ENCODE measurements at places on chromosomes 2 and 18. TPM values are rescaled to one million over a fixed set of nuclear protein-coding genes. Genes with fewer than 3 reads are reported as not detected.

MC2R gene
- not detected for total RNA-seq

DPP4 gene
- 3.0 TPM for total RNA-seq

PTH2R gene
- not detected for total RNA-seq

CAB39 gene
- 97.6 TPM for total RNA-seq

CELF4 gene
- not detected for total RNA-seq

SCTR gene
- not detected for total RNA-seq

SIX3 gene
- total RNA-seq: not detected

DNA sequence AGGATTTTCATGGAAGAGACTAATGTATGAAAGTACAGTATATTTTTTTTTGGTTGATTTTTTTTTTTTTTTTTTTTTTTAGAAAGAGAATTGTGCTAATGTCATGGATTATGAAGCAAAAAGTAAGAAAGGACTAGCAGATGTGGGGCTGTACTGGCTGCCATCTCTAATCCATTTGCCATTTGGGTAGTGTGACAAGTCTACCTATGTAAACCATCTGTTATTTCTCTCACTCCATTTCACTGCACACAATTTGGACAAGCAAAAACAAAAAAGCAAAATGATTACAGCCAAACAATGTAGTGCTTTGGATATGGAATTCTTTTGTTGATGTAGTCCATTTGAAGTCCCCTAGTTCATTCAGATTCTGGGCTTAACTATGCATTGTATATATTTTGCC, 1355.4 kb downstream of the LRP1B start:
- H3K27me3 ChIP-seq: no peaks in the 10 kb centered on the region
- no peaks in the 10 kb centered on the region for H3K36me3 ChIP-seq
- H3K4me3 ChIP-seq: no peak overlapping the region
- H3K27ac ChIP-seq: no peak overlapping the region
- no peak for DNase-seq

DNA sequence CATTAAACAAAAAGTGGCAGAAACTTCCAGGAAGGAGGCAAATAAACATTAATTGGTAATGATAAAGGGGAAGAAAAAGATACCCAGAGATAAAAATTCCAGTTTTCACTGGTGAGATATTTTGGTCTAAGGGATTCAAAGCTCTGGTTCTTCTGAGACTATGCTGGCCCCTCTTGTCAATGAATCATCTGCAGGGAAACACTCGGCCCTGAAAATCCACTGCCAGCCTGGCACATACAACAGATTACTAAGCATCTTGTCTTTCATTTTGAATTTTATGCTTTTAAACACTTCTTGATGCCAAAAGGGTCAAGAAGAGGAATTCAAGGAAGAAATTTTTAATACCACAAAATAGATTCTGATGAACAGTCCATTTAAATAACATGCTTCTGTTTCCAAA, 1603.8 kb upstream of the ZEB2 start:
- no peak for DNase-seq
- no peak overlapping the region for H3K27ac ChIP-seq
- H3K36me3 ChIP-seq: no peaks in the 10 kb centered on the region
- no peaks in the 10 kb centered on the region for H3K27me3 ChIP-seq
- H3K4me3 ChIP-seq: no peak overlapping the region

GRCh38 chr2:102977426-102978090, 215.7 kb downstream of the TMEM182 start:
- no peak overlapping the region for H3K4me3 ChIP-seq
- no peak overlapping the region for H3K27ac ChIP-seq
- no peaks in the 10 kb centered on the region for H3K4me1 ChIP-seq
- no peaks in the 10 kb centered on the region for H3K27me3 ChIP-seq
- no peak for DNase-seq

GRCh38 chr18:60372596-60372995, at the start of gene MC4R:
MC4R (minus strand) TSS chr18:60372775; CDS start chr18:60372349, 426 bp downstream.
- peak; percentile 3 for DNase-seq
- no peak within 1 kb of the TSS for H3K4me3 ChIP-seq
- no peaks in the 10 kb centered on the region for H3K27me3 ChIP-seq
- H3K36me3 ChIP-seq: no peaks in the 10 kb centered on the region
- no peaks in the 10 kb centered on the region for H3K4me1 ChIP-seq

GRCh38 chr2:232838406-232838874, 31.6 kb upstream of the SNORC start:
- no peak overlapping the region for H3K27ac ChIP-seq
- peaks cover 41% of the 10 kb centered on the region for H3K36me3 ChIP-seq
- no peak overlapping the region for H3K4me3 ChIP-seq
- DNase-seq: no peak
- H3K4me1 ChIP-seq: peaks cover 3% of the 10 kb centered on the region

GRCh38 chr2:40282428-40282827, 169.5 kb downstream of the SLC8A1 start:
- DNase-seq: no peak
- peaks cover 7% of the 10 kb centered on the region for H3K4me1 ChIP-seq
- H3K27me3 ChIP-seq: no peaks in the 10 kb centered on the region

- H3K36me3 ChIP-seq: no peaks in the 10 kb centered on the region
- no peak for DNase-seq
- no peaks in the 10 kb centered on the region for H3K4me1 ChIP-seq
Observed at GRCh38 chr2:22981785-22982184, 403.2 kb upstream of the KLHL29 start.

GRCh38 chr2:192828947-192829346, 634.2 kb upstream of the TMEFF2 start:
- H3K4me3 ChIP-seq: no peak overlapping the region
- H3K27me3 ChIP-seq: no peaks in the 10 kb centered on the region
- no peak for DNase-seq
- H3K27ac ChIP-seq: no peak overlapping the region
- no peaks in the 10 kb centered on the region for H3K36me3 ChIP-seq

GRCh38 chr2:103008586-103008985, 246.8 kb downstream of the TMEM182 start:
- H3K27me3 ChIP-seq: no peaks in the 10 kb centered on the region
- no peak overlapping the region for H3K27ac ChIP-seq
- DNase-seq: no peak
- H3K4me1 ChIP-seq: no peaks in the 10 kb centered on the region

- H3K27ac ChIP-seq: no peak overlapping the region
- no peak for DNase-seq
- H3K36me3 ChIP-seq: no peaks in the 10 kb centered on the region
Observed at GRCh38 chr18:38368886-38369285, 803.3 kb upstream of the CELF4 start.

DNA sequence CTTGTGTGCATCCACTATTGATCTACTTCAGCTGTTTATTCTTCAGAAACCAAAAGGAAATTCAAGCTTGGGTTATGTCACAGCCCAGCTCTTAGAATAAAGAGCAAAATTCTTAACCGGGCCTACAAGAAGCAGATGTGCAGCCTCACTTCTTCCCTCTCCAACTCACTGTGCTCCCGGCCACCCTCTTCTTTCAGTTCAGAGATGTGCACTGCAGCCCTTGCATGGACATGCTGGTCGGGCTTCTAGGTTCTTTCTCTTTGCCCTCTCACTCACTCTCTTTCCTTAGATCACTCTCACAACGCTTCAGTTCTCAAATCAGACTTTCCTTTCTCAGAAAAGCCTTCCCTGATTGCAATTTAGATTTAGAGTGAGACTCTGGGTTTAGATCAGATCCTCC, 104.1 kb downstream of the CHN1 start:
- H3K27me3 ChIP-seq: no peaks in the 10 kb centered on the region
- H3K4me3 ChIP-seq: no peak overlapping the region
- H3K27ac ChIP-seq: no peak overlapping the region
- H3K4me1 ChIP-seq: no peaks in the 10 kb centered on the region
- DNase-seq: no peak
- H3K36me3 ChIP-seq: no peaks in the 10 kb centered on the region

- H3K4me3 ChIP-seq: no peak overlapping the region
- no peak for DNase-seq
- no peaks in the 10 kb centered on the region for H3K4me1 ChIP-seq
- H3K36me3 ChIP-seq: no peaks in the 10 kb centered on the region
Observed at GRCh38 chr2:235951982-235952381, 216.2 kb downstream of the GBX2 start.

- H3K36me3 ChIP-seq: no peaks in the 10 kb centered on the region
- H3K27ac ChIP-seq: peak within 1 kb of the TSS; percentile 89
- peak within 1 kb of the TSS; percentile 93 for H3K4me3 ChIP-seq
Observed at GRCh38 chr2:162318328-162319180, at the start of gene IFIH1. IFIH1 (minus strand) TSS chr2:162318684; CDS start chr2:162318307, 377 bp downstream.

DNA sequence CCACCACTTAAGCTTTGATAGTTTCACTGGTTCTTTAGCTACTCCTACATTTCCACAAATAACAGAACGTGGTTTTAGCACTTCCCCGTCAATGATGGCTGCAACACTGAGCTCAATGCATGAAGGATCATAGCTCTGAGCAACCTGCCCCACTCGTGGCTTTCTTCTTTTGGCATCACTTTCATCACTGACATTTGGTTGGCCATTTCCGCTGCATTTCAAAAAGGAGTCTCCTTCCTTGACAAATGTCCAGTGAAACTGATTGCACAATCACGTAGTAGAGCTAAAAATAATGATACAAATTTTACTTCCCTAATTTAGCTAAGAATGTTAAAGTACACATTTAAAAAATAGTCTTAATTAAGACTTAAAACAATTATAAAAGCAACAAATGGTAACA, 205.2 kb upstream of the HDAC4 start:
- no peaks in the 10 kb centered on the region for H3K27me3 ChIP-seq
- H3K36me3 ChIP-seq: no peaks in the 10 kb centered on the region
- no peak overlapping the region for H3K27ac ChIP-seq
- H3K4me3 ChIP-seq: no peak overlapping the region
- H3K4me1 ChIP-seq: no peaks in the 10 kb centered on the region

GRCh38 chr2:11683966-11684365, 14.0 kb upstream of the NTSR2 start:
- no peaks in the 10 kb centered on the region for H3K27me3 ChIP-seq
- peaks cover 20% of the 10 kb centered on the region for H3K4me1 ChIP-seq
- H3K27ac ChIP-seq: no peak overlapping the region
- no peak for DNase-seq

- H3K27me3 ChIP-seq: no peaks in the 10 kb centered on the region
- no peaks in the 10 kb centered on the region for H3K36me3 ChIP-seq
- DNase-seq: peak; percentile 40
- H3K27ac ChIP-seq: no peak overlapping the region
Observed at GRCh38 chr2:169119851-169120250, 50.5 kb downstream of the DHRS9 start.

- H3K27ac ChIP-seq: no peak overlapping the region
- no peak overlapping the region for H3K4me3 ChIP-seq
- no peak for DNase-seq
- no peaks in the 10 kb centered on the region for H3K36me3 ChIP-seq
- no peaks in the 10 kb centered on the region for H3K27me3 ChIP-seq
- H3K4me1 ChIP-seq: no peaks in the 10 kb centered on the region
Observed at GRCh38 chr2:168338292-168338691, 90.9 kb upstream of the STK39 start.

Measured in thyroid gland (tissue), 4 donors.